Bronchial epithelial cell (primary cell): ENCODE measurements at places on chromosomes 5 and 9.

DNA sequence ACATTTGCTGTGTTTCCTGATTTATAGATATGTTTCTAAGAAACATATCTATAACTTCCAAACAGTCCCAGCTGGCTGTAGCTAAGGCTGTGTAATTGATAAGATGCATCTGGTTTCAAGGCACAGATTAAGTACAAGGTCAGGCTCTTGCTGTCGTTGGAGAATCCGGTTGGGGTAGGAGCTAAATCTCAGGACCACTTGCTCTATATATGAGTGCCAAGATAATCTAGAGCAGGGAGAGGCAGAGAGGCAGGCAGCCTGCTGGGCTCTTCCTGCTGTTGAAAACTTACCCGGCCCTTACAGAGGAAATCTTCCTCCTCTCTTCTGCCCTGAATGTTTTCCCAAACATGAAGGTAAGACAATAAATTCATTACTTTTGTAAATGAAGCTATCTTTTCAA, at the start of gene C7:
Gene C7, plus strand, starts transcription at position 234 of the 400 bp plus-strand sequence. Its CDS starts 114 bp downstream, at position 348.
- no peak for DNase-seq

DNA sequence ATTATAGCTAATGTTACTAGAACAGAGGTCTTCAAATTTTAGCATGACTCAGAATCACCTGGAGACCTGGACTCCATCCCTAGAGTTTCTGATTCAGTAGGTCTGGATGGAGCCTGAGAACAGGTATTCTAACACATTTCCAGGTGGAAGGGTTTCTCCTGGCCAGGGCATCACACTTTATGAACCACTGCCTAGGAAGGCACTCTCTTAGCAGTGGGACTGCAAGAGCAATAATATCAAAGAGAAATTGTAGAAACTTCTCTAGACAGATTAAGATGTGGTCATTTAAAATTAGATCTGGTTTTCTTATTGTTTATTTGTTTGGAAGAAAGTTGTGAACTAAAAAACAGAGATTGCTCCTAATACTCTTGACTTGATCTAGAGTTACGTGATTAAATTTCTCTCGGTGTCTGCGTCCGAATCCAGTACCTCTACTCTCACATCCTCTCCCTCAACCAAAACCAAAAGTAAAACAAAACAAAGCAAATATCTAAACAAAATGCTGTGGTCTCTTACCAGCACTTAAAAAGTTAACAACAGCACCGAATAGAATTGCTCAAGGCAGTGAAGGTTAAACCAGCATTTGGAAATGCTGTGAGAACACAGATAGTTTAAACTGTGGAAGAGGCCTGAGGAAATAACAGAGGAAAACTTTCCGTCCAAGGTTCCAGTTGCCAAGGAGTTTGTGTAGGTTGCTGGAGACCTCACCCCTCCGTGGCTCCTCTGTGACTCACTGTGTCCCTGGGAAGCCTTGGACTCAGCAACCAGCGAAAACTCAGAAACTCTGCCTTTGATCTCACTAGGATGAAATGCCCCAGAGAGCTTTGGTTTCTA, 193.4 kb downstream of the ARRDC3 start:
- DNase-seq, result peak; percentile 29

GRCh38 chr9:7165331-7165975, 407.7 kb downstream of the KDM4C start:
- no peak for DNase-seq

DNA sequence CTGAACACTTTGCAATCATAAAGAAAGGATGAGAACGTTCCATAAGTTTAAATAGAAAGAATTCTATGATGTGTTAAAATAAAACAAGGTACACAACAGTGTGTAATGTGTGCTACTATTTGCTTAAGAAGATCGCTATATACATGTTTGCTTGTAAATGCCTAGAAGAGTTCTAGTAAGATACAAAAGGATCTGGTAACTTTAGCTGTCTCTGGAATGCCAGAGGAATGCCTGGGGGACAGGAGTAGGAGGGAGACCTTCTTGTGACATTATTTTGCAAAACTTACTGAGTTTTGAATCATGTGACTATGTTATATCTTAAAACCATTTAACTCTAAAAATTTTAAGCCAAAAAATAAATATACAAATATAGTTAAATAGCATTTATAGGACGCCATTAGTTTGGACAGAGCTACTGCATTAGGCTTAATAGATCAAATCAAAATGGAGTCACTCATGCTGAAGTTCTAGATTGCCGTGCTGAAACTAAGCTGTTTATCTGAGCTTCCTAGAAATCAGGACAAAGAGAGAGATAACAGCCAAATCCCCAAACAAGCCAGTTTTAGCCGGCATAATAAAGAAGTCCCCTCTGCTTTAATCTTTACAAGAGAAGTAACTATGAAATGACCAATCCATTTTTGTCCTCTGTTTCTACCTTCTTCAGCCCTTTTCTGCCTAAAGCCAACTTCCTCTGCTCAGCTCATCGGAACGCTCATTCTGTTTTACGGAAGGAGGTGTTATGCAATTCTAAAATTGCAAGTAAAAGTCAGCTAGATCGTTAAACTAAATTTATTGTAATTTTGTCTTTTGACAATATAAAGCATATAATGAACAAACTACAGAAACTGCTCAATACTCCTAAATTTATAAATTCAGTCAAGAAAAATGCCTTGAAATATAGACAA, 44.8 kb downstream of the LIX1 start:
- DNase-seq, result no peak

DNA sequence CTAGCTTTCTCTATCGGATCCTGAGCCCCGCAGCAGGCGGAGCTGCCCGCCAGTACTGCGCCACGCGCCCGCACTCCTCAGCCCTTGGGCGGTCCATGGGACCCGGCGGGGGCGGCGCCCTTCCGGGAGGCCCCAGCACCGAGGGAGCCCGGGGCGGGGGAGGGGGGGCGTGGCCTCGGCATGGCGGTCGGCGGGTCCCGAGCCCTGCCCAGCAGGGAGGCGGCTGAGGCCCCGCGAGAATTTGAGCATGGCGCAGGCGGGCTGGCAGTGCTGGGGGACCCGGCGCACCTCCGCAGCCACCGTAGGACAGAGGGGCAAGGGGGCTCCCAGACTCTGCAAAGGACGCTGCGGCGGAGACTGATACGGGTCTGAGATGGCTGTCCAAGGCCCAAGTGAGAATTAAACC, 6.8 kb downstream of the ZDHHC11B start:
- DNase-seq, result no peak

- DNase-seq, result peak; percentile 58
Observed at GRCh38 chr5:137320056-137321045, 178.8 kb downstream of the SPOCK1 start.
